Fibroblast of skin of left quadriceps (primary cell): ENCODE measurements at places on chromosomes 5 and 9.

GRCh38 chr9:75988663-75989062 is 98.2 kb downstream of the PCSK5 start:
- DNase-seq, result no peak

- no peak for DNase-seq
Measured at GRCh38 chr9:122785269-122785668, 3.5 kb upstream of the OR5C1 start.

DNA sequence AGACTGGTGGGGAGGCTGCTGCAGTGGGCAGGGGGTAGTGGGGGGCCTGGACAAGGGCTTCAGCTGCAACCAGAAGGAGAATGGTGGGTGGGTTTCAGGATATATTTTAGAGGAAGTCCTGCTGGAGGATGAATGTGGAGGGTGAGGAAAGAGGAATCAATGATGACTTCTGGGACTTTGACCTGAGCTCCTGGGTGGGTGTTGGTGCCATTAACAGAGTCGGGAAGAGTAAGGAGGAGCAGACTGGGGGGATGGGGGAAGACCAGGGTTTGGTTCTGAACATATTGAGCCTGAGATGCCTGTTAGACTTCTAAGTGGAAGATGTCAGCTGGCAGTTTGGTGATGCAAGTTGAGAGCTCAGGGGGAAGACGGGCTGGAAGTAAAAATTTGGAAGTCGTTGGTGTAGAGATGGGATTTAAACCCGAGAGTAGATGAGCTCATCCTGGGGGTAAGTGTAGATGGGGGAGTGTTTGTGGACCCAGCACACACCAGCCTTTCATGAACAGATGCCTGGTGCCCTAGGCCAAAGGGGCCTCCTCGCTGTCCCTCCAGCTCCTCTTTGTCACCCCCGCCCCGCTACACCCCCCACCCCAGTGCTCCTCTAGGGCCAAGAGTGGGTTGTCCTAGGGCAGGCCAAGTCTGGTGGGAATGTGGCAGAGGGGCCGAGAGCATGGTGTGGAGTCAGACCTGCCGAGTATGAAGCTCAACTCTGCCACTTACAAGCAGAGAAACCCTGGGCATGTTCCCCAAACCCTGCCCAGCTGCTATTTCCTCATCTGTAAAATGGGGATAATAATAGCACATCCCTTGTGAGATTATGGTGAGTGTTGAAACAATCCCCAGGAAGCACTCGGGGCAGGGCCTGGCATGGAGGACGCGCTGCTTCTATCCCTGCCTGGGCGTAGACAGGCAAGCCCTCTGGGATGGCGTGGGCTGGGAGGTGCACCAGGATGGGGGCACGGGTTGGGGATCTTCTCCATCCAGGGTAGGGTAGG is 4.0 kb downstream of the DNM1 start:
- DNase-seq, result no peak

GRCh38 chr9:26412446-26412845 is 480.2 kb downstream of the CAAP1 start:
- DNase-seq, result no peak

DNA sequence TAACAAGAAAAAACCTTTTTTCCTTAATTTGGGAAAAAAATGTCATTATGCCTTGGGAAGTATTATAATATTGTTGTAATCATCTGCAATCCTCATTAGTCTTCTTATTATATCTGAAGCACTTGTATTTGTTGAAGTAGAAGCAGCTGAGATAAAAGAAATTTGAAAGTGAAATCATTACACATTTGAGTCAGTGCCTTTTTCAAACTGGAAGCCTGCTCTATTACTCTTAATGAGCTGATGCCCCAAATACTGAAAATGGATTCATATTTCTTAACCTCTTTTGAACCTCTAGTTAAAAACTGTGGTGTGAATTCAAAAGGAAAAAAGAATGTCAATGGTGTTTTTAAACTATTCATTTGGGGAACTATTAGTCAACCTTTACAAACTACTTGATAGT is 1027.7 kb downstream of the NR2F1-AS1 start:
- no peak for DNase-seq

DNA sequence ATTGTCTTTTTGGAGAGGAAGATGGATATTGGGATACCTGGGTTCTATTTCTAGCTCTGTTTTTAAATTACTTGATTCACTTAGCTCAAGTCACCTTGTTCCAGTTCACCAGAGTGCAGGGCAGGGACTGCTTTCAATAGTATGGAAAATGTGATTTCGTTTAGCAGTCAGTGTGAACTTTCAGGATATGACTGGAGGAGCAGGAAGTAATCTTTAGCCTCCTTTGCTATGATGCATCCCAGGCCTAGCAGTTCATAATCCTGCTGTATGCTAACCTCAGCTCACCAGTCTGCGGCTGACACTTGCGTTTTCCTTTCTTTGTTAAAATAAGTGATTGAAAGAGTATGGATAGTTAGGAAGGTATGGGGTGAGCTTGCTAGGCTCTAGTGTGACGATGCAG is 169.7 kb downstream of the ARHGAP26 start:
- no peak for DNase-seq

DNA sequence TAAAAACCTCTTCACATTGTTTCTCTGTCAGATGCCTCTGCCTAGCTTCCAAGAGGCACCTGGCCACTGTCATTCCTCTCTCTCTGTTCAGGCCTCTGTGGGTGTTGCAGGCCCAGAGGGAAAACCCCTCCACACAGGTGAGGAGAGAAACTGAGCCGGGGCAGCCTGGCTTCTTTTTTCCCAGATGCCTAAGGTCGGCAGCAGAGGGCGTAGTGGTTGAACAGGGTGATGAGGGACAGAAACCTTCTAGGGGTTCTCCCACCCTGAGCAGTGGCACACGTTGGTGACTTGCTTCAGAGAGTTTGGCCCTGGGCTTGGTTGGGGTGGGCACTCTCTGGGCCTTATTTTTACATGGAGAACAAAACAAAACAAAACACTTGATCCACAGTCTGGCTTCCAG is 12.2 kb downstream of the IL9 start:
- no peak for DNase-seq

GRCh38 chr5:53424686-53425615 is 55.5 kb upstream of the FST start:
- DNase-seq, result no peak

- DNase-seq, result no peak
Measured at GRCh38 chr5:96750110-96750822, 57.5 kb downstream of the ERAP1 start.

DNA sequence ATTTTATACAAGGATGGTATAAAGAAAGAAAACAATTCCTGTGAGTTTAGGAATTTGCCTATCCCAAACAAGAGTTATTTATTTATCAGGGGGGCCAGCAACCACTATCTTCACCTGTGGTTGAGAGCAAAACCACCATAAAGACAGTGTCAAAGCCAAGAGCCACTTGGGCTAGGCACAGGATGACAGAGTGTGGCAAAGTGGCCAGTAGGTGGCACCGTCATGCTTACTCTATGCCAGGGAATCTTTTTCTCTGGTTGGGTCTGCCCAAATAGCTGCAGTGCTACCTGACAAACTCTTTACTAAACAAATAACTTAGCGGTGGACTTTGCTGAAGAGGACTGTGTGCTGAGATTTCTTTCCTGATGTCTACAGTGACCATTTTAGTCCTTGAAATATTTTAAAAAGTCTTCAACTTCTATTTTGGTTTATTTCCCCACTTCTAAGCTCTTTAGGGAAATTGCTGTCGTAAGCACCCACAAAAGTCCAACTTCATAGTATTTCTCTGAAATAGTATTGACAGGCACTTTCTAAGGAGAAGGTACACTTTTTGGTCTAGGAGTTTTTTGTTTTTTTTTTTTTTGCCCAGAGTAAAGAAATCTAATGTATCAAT is 285.0 kb downstream of the RFX3 start:
- DNase-seq, result peak; percentile 24

DNA sequence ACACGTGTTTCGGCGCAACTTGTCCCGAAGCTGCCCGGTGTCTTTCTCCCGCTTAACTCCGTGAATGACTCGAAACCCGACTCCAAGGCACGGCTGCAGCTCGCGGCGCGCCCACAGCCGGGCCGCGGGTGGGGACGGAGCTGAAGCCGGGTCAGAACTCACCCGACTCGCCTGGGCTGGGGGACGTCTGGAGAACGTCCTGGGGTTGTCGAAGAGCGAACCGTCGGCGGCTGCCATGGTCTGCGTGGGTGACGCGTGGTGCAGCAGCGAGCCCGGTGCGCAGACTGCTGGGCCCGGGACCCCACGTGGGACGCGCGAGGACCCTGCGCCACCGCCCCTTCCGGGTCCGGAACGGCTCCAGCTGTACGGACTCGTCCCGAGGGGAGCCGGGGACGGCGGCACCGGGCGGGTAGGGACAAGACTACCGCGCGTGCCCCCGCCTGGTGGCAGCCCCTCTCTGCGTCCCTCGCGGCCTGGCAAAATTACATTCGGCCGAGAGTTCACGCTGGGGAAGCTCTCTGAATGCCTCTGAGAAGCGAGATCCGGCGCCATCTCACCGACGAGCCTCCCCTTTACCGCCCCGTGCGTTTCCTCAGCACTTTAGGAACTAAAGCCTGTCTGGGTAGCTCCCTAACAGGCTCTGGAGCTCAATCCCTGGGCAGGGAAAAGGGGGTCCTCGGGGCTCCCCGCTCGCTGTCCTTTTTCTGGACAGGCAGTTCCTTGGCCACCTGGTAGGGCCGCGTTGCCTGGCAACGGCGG is at the start of gene DDX31:
Gene DDX31 (minus strand): TSS at position 286 of the 759 bp plus-strand sequence. CDS start 49 bp downstream, at position 237.
- peak; percentile 61 for DNase-seq

DNA sequence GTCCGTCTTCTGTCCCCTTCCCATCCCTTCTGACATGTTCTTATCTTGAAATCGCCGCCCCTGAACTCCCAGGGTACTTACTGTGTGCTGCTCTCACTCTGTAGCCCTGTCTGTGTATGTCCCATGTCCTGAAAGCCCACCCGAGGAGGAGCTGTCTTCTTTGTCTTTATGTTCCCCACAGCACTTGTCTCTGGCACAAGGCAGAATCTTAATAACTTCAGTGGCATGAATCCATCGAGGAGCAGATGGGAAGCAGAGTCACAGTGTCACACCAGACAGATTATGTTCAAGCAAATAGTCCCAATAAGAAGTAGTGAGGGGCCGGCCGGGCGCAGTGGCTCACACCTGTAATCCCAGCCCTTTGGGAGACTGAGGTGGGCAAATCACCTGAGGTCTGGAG is 29.7 kb upstream of the LTC4S start:
- DNase-seq, result no peak

DNA sequence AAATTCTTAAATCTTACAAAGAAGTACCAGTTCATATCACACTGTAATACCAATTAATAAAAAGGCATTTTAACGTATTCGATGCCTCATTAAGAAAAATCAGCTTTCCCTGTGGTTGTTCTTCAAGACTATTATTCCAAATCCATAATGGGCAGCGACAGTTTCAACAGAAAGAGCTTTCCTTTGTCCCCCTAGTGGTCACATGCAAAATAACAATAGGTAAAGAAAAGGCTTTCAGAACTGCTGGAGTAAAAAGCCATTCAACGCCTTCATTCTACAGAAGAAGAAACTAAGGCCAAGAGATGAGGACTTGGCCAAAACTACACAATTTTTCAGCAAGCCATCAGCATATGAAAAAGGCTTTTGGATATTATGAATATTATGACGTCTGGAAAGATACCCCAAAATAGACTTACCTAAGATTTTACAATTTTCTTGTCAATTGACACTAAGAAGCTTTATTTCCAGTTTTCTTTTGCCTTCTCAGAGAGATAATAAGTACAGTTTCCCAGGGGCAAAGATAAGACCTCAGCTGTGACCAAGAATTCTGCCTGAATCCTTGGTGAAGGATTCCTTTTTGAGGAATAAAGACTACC is 6.7 kb upstream of the CDH6 start:
- DNase-seq, result peak; percentile 8

DNA sequence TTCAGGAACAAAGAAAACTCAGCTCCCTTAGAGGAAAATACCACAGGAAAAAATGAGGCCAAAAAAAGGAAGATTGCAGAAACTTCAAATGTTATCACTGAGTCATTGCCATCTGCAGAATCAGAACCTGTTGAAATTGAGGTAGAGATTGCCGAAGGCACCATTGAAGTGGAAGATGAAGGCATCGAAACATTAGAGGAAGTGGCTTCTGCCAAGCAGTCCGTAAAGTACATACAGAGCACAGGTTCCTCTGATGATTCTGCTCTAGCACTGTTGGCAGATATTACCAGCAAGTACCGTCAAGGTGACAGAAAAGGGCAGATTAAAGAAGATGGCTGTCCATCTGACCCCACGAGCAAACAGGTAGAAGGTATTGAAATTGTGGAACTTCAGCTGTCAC is 30.8 kb upstream of the NIM1K start:
- no peak for DNase-seq
